Osteoblast (primary cell): ENCODE measurements at places on chromosomes 7 and 10. TPM values are rescaled to one million over a fixed set of nuclear protein-coding genes. Genes with fewer than 3 reads are reported as not detected.

SLC13A1 gene
- total RNA-seq: not detected in 2 replicates

DNA sequence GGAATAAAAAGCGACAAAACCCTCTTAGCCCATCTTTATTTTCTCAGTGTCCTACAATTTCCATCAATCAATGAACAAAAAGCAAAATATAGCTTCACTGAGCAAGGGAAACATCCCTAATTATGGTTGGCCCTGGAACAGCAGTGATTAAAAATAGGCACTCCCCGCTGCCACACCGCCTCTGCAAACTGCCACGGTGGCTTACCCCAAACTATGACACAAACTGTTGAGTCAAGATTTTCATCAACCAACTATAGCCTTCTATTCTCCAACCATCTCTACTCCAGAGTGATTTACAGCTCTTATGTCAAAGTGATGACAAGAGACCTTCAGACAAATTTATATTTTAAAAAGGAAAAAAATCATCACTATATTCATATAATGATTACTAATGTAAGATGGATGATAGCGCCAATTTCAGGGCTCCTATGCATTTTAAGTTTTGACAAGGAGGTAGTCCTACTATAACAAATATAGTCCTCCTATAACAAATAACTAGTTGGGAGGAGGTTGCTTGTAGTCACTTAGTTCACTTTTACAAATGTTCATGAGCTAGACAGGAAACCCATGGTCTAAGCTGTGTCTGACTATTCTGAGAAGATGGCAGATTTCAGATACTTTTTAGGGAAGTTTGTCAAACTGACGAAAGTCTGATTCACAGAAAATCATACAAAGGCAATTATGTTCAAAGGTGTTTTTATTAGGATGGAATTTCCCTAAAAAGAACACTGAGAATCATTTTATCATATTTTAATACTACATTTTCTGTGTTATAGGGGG is 26.3 kb downstream of the DENND11 start:
- H3K36me3 ChIP-seq: no peaks in the 10 kb centered on the region
- peak; percentile 26 for DNase-seq
- H3K27ac ChIP-seq: peak overlapping the region; percentile 45
- H3K27me3 ChIP-seq: no peaks in the 10 kb centered on the region

VSTM4 gene
- 10.1 and 14.1 TPM in 2 replicates for total RNA-seq

MASTL gene
- total RNA-seq: 10.1 and 13.0 TPM in 2 replicates

- peak overlapping the region; percentile 26 for H3K27ac ChIP-seq
- H3K4me3 ChIP-seq: no peak overlapping the region
- no peaks in the 10 kb centered on the region for H3K36me3 ChIP-seq
Observed at GRCh38 chr7:75966190-75966961, 28.0 kb downstream of the TMEM120A start.

GRCh38 chr10:71767420-71768035 is 5.8 kb downstream of the VSIR start:
- H3K27ac ChIP-seq: peak overlapping the region; percentile 96
- H3K4me3 ChIP-seq: peak overlapping the region; percentile 5
- no peaks in the 10 kb centered on the region for H3K27me3 ChIP-seq
- DNase-seq: peak; percentile 91
- H3K4me1 ChIP-seq: peaks cover 86% of the 10 kb centered on the region

GRCh38 chr10:62302760-62303159 is 34.1 kb upstream of the RTKN2 start:
- no peak for DNase-seq
- no peaks in the 10 kb centered on the region for H3K36me3 ChIP-seq
- H3K27me3 ChIP-seq: no peaks in the 10 kb centered on the region

DNA sequence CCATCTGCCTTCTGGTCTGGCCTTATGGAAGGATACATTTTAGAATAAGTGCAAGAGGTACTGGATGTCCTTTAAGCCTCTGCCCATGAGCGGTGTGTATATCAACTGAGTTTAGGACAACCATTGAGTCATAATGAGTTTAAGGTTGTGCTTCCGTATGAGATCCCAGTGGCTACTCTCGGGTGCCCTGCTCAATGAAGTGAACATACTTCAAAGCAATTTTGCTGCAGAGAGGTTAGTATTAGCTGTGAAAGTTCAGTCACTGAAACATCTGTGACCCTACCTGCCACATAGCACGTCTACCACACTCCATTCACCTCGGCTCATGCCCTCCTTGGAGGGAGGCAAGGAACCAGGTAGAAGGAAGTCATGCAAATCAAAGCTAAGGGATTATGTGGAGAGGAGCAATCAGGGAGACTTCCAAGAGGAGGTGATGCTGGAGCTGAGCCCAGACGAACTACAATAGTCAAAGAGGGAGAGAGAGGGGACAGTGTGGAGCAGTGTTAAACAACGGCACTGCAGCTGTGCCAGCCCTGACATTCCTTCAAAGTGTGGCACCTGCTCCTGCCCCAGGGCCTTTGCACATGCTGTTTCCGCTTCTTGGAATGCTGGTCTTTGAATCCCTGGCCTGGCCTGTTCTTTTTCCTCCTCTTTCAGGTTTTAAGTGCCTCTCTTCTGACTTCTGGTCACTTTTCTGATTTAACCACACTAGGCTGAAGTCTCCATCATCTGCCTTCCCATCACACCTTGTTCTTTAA is 25.4 kb downstream of the BTBD16 start:
- H3K27ac ChIP-seq: no peak overlapping the region
- H3K36me3 ChIP-seq: no peaks in the 10 kb centered on the region
- DNase-seq: no peak
- no peak overlapping the region for H3K4me3 ChIP-seq

GRCh38 chr10:126468876-126469643 is 80.8 kb upstream of the ADAM12 start:
- H3K4me3 ChIP-seq: no peak overlapping the region
- no peaks in the 10 kb centered on the region for H3K36me3 ChIP-seq
- H3K4me1 ChIP-seq: no peaks in the 10 kb centered on the region
- no peak overlapping the region for H3K27ac ChIP-seq
- no peaks in the 10 kb centered on the region for H3K27me3 ChIP-seq
- DNase-seq: no peak
